ENCODE measurements at places on chromosomes 7 and 10. TPM values are rescaled to one million over a fixed set of nuclear protein-coding genes. Genes with fewer than 3 reads are reported as not detected.

DNA sequence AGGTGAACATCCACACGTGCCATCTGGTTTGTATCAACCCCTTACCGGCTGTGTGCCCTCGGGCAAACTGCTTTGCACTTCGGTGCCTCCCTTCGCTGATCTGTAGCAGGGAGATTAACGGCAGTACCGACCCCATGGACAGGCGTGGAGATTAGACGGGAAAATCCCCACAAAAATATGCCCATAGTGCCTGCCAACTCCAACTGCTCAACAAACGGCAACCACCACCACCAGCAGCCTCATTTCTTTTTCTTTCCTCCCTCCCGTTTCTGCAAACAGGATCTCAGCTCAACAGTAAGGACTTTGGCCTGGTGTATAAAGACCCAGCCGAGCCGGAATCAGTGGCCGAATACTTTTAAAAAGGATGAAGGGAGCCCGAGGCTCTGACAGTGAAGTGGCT lies 31.0 kb downstream of the CHST15 start:
- no peak for DNase-seq

The KIF20B gene
- total RNA-seq, result 21.2 TPM

The ZNF680 gene
- total RNA-seq, result 8.8 TPM

GRCh38 chr7:11970132-11970531 lies 138.1 kb upstream of the THSD7A start:
- peak; percentile 55 for DNase-seq

DNA sequence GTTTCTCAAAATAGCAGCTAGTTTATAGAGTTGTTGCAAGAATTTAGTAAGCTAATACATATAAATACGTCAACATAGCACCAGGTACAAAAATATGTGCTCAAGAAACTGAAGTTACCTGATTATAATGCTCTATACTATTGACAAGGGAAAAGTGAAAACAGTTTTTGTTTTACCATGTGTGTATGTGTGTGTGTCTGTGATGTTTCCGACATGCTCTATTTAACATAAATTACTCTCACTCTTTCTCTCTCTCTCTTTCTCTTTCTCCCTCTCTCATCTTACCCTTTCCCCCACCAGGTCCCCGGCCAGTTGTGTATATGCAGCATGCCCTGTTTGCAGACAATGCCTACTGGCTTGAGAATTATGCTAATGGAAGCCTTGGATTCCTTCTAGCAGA lies 4.3 kb downstream of the LIPN start:
- no peak for DNase-seq

- peak; percentile 54 for DNase-seq
Observed at GRCh38 chr10:48604991-48605508, at the start of gene ARHGAP22. ARHGAP22 (minus strand) TSS chr10:48605073; CDS start chr10:48604796, 277 bp downstream.

The TRA2A gene
- total RNA-seq, result 27.5 TPM

GRCh38 chr10:29623797-29624196 lies 11.0 kb downstream of the SVIL start:
- no peak for DNase-seq

DNA sequence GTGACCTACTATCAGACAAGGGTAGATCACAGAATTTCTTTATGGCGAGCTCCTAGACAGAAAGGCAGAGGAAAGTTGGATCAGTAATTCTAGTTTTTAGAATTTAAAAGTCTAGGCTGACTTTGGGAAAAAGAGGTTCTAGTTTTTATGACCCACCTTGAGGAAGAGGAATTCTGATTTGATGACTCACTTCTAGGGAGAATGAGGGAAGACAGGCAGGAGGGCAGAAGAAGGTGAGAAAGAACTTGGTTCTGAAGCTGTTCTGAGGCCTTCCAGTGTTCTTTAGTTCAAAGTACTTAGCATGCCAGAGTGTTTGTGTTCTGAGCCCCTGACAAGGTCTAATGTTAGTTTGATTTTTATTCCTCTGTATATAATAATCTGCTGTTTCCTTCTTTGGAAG lies 97.2 kb downstream of the PODXL start:
- peak; percentile 46 for DNase-seq

Measured in M059J (cell line).